IPS DF 19.7 (cell line): ENCODE measurements at places on chromosomes 6 and 20.

GRCh38 chr6:107444277-107444676 is 15.1 kb downstream of the PDSS2 start:
- DNase-seq: no peak

GRCh38 chr6:139927742-139928305 is 553.4 kb upstream of the CITED2 start:
- DNase-seq: no peak

DNA sequence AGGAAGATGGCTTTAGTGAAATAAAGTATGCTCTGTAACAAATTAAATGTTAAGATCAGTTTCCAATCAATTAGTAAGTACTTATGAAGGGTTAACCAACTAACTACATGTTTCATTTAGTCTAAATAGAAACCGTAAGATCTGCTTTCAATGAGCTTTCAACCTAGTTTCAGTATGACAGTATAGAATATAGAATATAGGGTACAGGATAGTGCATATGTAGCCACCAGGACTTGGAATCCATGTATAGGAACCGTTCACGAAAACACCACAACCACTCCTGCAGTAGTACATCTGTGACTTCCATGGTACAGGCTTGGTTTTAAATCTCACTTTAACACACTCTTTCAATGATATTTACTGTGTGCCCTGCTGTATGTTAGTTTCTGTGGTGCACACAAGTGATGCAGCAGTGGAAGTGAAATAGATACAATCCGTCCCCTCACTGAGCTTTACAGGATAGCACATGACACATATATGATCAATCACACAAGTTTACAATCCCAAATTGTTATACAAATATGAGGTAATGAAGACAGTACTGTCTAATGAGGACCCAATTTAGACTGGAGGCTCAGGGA is 479.7 kb upstream of the MARCKS start:
- DNase-seq: no peak

- DNase-seq: peak; percentile 23
Measured at GRCh38 chr6:83592770-83593394, 80.5 kb downstream of the PRSS35 start.

DNA sequence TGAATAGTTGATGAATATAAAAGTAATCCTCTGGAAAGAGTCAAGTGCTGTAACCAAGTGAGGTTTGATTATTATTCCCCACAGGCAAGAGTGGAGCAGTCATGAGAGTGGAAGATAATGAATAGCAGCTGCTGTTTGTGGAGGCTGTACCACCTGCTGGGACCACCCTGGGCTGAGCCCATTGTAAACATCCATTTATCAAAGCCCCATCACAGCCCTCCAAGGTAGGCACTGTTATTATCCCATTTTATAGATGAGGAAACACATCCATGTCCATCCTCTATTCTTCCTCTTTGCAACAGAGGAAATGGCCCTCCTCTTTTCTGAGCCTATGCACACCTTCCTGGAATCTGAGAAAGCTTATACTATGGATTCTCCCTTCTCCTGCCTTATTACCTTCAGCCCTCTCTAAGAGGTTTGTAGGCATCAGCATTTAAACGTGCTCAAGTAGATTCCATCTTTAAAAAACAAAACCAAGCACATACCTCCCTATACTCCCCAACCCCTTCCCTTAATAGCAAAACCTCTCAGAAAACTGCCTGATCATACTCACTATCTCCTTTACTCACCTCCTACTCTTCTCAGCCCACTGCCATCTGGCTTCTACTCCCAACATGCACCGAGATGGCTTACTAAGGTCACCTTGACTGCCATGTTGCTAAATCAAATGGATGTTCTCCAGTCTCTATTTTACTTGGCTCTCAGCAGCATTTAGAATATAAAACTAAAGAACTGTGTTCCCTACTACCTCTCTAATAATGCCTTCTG is 37.1 kb downstream of the CDH22 start:
- no peak for DNase-seq

GRCh38 chr6:87820343-87820984 is 118.4 kb upstream of the AKIRIN2 start:
- no peak for DNase-seq

DNA sequence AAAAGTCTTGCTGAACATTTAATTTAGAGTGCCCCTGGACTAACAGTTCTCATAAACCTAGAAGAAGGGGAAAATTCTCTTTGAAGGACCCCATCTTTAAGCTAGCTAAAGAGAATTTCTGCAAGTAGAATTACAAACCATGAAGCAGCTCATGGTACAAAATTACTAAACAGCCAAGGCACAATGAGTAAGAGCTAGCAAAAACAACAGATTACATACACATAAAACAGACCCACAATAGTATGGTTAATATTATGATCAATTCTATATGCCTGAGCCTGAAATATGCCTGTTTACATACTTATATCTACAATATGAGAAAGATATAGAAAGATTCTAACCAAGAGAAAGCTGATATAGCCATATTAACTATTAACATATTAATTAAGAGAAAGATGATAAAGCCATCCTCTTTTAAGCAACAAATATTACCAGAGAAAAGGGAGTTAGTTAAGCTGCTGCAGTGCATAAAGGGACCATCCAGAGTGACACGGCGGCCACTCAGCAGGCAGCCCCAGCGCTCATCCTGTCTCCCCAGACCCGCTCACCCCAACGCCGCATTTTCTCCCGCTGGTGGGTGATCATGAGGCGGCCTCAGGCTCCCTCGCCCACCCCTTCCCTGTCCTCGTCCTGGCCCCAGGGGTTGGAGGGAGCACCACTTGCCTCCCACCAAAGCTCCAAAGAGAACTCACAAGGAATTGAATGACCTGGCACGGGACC is 98.4 kb upstream of the CARMIL1 start:
- no peak for DNase-seq

- no peak for DNase-seq
Measured at GRCh38 chr20:10470276-10470675, 35.2 kb downstream of the SLX4IP start.

DNA sequence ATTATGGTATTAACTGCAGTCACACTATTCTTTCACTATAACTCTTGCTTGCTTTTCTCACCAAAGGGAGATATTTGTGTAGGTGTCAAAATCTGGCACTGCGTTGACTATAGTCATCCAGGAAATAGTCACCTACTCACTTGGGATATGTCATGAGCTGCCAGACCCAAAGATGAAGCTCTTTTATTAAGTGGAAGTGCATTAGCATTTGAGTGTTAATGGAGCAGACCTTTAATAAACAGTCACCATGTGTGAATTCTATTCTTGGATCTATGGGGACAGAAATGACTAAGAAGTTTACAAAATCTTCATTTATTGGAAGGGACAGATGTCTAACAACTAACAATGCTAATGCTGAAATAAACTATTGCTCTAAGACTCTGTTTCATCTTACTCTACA is 130.1 kb upstream of the NEDD9 start:
- DNase-seq: no peak

GRCh38 chr6:108330806-108331205 is 36.0 kb downstream of the AFG1L start:
- DNase-seq: no peak

DNA sequence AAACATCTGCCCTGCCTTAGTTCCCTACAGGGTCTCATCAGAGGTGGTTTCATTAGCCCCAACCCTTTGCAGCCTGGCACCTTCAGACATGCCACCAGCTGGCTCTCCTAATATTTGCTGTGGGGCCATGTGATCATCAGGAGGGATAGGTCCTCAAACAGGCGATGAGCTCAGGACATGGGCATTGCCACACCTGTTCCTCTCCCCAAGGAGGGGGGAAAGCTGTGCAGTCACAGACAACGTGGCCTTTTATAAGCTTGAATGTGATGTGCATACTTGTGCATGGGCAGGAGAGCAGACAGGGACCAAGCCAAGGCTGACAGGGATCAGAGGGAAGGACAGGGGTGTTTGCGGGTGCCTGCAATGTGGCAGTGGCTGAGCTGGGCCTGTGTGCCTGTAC is 78.8 kb upstream of the ZNFX1 start:
- DNase-seq: no peak

DNA sequence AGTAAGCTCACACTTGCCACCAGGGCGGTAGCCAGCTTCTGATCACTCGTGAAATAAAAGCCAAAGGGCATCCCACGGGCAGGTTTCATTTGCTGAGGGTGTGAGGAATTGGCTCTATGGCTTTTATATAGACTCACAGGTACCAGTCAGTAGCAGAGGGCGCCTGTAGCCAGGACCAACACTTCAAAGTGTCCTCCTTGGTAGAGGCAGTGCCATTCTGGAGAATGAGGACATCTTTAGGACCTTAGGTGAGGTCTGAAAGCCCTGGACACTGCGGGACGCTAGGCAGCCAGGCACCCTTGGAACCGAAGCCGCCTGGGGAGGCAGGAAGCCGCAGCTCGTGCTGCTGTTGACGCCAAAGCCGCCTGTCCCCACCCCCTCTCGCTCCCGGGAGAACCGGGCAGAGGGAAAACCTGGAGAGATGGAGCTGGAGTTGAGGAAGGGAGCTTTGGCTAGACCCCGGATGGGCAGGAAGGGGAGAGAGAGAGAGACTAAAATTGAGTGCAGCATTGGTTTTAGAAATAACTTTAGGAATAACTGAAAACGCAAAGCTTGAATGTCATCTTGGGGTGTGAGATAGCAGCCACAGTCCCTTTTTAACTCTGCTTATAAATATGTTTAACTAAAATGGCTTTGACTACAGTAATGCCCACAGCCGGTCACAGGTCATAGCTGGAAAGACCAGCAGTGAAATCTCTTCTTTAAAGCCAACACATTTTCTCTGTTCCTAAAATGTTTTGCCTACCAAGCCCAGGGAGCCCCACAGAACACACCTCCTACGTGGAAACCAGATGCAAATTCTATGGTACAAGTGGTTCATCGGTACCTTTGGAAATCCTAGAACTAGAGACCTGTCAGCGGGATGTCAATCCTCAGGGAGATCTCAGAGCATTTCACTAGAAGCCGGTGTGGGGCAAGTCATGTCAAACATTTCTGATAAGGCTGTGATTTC is 128.5 kb upstream of the CDYL start:
- no peak for DNase-seq

DNA sequence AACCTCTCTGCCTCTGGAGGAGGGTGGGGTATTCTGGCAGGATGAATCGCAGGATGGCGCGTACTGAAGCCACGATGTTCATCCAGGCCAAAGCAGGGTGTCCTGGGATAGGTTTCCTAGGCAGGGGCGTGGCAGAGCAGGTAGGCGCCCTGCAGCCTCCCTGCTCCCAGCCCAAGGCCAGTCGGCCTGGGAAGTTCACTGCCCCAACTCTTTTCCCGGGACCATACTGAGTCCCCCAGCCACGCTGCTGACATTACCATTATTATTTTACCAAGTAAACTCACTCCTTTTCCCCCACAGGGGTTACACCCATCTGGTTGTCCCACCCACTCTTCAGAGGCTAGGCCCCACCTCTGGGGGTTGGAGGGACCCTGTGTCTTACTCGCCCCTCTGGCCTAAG is 21.8 kb downstream of the SDCBP2 start:
- DNase-seq: no peak

DNA sequence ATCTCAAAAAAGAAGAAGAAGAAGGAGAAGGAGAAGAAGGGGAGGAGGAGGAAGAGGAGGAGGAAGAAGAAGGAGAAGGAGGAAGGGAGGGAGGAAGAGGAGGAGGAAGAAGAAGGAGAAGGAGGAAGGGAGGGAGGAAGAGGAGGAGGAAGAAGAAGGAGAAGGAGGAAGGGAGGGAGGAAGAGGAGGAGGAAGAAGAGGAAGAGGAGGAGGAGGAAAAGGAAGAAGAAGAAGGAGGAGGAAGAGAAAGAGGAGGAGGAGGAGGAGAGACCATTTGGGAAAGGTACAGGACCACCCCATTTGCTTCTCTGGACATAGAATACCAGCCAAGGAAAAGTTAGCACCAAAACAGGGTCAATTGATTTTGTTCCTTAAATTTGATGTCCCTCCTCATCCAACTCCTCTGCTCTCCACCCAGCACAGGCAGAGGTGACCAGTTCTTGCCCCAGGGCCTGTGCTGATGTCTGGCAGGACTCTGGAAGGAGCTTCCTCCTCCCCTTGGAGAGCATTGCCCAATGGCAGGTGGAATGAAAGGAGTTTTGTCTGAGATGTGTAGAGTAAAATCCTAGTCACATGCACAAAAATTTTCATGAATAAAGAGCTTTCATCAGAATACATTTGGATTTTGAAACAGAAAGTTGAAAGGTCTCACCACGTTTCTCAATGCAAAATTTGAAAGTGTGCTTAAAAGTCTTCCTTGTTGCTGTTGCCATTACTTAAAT is 182.9 kb downstream of the LY86 start:
- no peak for DNase-seq

DNA sequence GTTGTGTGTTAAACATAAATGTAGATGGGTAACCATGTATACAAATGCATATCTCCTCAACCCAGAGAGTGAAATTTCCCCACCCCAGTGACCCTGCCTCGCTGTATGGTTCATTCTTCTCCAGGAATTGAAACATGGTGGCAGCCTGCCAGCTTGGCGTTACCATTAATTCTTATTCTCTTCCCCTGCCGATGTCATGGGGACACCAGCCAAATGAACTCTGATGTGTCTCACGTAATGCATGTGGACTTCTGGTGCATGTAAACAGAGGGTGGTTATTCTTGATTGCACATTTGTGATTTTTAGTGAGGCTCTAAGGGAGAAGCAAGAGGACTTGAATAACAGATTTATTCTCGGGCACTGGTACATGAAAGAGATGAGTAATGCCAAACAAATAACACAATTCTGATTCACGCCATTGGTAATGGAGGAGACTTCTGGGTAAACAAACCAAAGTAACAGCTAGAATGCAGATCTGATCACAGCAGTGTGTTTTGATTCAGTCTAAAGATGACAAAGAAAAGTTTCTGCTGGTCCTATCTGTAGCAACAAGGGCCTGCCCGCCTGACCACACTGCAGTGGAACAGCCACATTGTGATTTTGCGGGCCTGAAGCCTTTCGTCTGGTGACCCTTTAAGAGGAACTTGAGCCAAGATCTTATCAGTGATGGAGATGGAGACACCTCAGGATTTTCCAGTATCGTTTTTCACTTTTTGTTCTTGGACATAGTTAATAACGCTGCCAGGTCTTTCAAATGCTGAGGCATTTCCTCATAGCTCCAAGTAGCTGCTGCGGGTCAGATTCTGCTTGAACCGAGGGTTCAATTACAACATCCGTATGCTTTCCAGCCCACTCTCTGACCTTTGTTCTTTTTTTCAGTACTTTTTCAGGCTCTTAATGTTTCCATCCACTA is 171.8 kb upstream of the AKAP12 start:
- no peak for DNase-seq

DNA sequence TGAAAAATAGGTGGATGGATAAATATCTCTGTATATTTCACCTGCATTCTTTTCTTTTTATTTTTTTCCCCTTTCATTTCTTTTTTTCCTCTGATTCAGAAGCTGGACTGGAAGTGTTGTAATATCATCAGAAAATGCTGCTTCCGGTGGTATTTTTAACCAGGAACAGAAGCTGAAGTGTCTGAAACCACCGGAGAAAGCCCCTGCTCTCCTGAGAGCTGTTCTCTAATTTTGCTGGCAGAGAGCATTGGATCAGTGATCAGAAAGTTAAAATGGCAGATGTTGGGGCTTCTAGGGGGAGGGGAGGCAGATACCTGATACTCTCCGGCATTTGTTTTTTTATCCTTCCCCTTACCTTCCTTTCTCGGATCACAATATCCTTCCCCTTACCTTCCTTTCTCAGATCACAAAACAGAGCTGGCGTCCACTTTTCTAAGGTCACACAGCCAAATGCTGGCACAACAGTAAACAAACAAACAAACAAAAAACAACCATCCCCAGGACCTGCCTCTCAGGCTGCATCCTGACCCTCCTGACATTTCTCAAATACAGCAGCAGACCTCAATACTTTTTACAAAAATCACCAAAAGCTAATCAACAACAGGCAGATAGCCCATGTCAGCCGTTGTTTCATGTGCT is 143.2 kb upstream of the ZNF217 start:
- no peak for DNase-seq

- no peak for DNase-seq
Measured at GRCh38 chr6:41659935-41660334, 21.7 kb downstream of the MDFI start.
